NCI-H1417 treated with DMSO at 0.1 percent for 48 hours (cell line): ENCODE measurements at places on chromosomes 12 and 14.

DNA sequence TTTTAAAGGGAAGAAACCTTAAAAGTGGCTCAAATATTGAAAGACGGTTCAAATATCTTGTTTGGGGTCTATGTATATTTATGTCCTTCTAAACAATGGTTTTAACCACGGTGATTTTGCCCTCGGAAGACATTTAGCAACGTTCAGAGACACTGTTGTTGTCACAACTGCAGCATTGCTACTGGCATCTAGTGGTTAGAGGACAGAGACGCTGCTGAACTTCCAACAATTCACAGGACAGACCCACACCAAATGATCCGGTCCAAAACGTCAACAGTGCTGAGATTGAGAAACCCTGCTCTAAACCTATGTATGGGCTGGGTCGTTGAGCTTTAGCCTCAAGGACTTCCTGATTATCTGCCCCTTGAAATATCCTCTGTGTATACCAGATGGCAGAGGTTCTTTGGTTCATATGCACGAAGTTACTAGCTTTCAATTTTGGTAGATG is 1.7 kb downstream of the ANGEL1 start:
- DNase-seq, result no peak

- no peak for DNase-seq
These were observed 69.7 kb upstream of the VRK1 start for GRCh38 chr14:96727491-96727890.

DNA sequence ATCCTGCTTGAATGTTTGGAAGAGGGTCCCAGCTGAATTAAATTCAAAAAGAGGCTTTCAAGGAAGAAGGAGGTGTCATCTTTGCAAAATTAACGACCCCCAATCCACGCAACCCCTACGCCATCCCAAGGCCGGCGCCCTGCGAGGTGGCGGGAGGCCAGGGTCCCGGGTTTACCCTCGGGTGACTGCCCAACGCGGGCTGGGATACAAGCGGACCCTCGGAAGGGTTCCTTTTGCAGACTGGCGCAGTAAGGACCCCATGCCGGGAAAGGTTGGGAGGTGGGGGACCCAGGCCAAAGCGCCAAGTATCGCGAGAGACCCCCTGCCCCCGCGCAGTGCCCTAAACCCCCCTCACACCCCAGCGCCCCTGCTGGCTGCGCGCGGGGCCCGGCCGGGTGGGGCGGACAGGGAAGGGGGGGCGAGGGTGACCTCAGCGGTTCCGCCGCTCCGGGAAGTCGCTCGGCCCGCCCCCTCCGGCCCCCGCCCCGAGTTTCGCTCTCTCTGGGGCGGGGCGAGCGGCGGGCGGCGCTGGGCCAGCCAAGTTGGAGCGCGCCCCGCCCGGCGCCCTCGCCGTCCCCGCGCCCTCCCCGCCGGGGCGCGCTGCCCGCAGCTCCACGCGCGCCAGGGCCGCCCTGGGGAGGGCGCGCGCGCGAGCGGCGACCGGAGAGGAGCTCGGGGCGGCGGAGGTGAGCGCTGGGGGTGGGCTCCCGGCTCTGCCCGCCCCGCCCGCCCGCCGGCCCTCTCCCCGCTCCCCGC is 708 bp upstream of the ZBTB42 start:
- no peak for DNase-seq

DNA sequence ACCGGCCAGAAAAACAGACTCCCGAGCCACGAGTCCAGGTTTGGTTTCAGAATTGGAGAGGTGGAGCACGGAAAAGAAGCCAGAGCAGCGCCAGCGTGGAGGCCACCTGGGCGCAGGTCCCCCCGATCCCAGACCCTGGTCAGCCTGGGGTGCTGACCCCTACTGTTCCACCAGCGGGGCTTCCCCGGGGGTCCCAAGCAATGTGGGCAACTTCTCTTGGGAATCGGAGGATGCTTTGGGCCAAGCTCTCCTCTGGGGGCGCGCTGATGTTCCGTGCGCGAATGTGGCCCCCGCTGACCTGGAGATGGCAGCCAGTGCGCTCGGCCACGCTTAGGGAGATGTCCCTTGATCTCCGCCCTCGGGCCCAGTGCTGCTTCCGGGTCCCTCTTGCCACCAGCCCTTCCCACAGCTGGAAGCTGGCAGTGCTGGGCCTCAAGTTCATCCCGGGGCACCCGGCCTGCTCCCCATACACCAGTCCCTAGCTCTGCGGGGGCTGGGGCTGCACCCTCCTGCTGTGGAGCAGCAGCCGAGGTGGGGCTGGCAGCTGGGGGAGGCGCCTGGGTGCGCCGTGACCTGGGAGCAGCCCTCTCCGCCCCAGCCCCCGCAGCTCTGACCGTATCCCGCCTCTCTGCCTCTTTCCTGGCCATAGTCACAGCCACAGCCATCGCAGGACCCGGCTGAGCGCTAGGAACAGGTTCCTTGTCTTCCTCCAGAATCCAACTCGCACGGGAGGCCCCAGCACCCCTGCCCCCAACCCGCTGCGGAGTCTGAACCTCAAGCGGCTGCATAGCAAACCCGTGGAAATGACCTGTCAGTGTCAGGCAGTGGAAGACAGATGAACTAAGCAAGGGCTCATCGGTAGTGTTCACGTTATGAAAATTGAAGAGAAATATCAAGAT is 91.2 kb downstream of the RCOR1 start:
- DNase-seq, result no peak

DNA sequence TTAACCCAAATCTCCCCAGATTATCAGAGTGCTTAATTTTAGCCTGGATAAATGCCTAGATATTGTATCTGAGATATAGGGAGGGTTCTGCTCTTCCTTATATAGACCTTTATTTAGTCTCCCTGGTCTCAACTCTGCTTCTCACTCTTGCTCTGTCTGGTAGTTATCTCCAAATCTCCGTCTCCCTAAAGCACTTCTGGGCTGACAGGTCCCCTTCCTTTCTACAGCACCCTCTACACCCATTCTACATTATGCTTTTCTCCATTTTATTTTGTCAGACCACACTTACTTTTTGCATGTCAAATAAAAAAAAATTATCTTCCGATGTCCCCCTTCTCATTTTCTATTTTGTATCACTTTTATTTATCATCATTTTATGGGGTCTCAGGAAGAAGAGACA is 2.0 kb upstream of the ERC1 start:
- no peak for DNase-seq

GRCh38 chr14:26929361-26929760 is 331.5 kb upstream of the NOVA1 start:
- no peak for DNase-seq

DNA sequence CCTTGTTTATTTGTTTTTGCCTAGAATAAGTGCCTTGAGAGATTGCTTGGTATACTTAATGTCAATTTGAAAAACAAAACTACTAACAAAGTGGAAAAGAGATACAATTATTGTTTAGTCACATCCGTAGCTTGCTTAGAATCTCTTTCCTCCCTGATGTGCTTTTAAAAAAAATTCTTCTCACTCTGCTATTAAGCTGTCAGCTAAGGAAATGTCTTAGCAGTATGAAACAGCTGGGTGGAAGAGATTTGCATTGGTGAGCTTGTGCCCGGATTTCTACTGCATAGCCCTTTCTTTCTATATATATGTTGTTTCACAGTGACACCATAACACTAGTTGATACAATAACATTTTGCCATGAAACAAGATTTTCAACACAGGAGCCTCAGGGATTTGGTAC is 229.4 kb upstream of the RGS6 start:
- DNase-seq, result no peak

- no peak for DNase-seq
These were observed 3.4 kb upstream of the TMEM229B start for GRCh38 chr14:67491741-67492507.

- no peak for DNase-seq
These were observed 75.4 kb downstream of the WDR20 start for GRCh38 chr14:102215071-102215470.

DNA sequence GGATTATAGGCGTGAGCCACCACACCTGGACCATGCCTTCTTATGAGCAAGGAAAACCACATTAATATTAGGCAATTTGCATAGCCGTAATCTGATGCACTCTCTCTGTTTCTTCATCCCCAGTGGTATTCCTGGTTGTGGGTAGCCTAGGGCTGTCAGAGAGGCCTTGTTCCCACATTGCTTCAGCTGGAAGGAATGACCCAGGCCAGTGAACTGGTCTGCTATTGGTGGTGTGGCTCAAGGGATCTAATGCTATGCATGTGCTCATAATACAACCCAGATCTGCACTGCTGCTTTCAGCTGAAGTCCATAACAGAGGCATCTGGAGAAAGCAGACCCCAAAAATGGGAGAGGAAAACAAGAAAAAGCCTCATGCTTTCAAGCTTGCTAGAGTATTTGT is 33.1 kb upstream of the G2E3 start:
- DNase-seq, result no peak

DNA sequence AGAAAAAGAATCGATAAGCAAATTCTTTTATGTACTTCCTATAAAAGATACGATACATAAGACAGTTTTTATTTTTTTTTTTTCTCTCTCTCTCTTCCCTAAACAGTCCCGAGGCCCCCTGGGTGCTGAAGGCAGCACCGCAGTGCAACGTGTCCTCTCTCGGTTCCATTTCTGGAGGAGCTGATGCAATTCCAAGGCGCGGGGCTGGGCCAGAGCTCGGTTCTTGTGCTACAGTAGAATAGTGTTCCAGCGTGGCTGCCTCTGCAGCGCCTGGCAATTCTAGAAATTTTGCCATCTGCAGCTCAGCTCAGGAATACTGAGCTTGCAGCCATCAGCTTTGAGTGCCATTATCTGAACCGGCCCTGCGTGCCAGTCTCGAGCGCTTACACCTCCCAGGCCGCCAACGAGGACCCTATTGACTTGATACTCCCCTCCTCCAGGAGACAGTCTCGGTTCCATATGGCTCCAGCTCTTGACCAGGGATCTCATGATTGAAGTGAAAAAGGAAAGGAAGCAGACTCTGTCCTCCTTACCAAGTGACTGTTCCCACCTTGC is 630 bp downstream of the ALDH1L2 start:
- DNase-seq, result no peak

DNA sequence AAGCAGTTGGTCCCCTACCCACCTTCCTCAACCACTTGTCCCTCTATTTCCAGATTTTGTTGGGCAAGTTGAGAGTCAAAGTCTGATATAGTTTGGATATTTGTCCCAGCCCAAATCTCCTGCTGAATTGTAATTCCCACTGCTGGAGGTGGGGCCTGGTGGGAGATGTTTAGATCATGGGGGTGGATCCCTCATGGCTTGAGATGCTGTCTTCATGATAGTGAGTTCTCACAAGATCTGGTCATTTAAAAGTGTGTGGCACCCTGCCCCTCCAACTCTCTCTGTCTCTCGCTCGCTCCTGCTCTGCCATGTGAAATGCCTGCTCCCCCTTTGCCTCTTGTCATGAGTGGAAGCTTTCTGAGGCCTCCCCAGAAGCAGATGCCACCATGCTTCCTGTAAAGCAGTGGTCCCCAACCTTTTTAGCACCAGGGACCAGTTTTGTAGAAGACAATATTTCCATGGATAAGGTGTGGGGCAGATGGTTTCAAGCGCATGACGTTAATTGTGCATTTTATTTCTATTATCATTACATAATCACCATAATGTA is 37.3 kb upstream of the BCL11B start:
- no peak for DNase-seq

DNA sequence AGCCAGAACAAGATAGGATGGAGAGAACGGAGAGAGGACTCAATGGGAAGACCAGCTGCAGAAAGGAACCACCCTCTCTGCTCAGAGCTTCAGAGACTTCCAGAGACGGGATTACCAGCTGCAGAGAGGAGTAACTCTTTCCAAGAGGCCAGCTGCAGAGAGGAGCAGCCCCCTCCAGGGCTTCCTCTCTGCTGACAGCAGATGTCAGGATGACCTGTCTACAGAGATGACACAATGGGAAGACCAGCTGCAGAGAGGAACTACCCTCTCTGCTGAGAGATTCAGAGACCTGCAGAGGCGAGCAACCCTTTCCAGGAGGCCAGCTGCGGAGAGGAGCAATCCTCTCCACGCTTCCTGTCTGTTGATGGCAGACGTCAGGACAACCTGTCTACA is 61.8 kb downstream of the KLRG1 start:
- DNase-seq, result no peak

- DNase-seq, result no peak
These were observed 515.3 kb downstream of the SLC6A15 start for GRCh38 chr12:84397263-84397662.

DNA sequence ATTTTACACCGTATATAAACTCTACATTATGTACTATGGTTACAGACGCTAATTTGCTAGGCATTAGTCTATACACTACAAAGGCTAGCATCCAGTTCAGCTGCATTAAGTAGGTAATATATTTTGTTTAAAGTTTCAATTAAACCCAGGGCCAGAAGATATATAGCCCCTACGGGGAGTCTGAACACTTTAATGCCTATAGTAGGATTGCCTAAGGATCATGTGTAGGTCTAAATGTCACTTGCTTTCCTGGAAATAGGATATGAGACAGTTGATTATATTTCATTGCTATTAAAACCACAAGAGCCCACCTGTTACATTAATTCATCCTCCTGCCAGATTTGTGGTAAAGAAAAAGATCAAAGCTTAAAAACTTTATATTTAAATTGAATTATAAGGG is 286.9 kb downstream of the TMTC2 start:
- no peak for DNase-seq

GRCh38 chr12:41992692-41993215 is 151.9 kb downstream of the GXYLT1 start:
- no peak for DNase-seq

DNA sequence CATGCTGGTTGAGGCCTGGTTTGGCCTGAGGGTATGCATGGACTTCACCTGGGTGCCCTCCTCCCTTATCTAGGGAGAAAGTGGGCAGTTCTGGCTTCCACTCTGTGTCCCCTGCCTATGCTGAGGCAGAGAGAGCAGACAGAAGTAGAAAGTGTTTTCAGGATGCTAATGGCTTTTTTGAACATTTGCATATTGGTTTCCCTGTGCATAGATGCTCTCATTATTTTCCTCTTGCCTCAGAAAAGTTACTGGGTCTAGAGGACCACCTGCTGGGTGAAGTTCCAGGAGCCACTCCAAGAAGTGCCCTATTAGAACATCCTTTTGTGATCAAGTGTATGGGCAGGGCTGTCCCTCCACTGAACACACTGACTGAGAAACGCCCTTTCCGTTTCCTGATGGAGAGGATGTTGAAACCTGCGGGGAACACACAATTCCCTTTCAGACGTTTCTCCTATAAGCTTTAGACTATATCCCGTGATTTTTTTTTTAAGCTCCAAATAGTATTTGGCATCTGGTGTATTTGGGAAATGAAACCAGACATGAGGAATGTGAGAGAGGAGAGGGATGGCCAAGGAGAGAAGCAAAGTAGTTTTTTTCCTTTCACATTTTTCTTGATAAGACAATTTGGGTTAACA is 66.6 kb downstream of the DAAM1 start:
- no peak for DNase-seq

- DNase-seq, result no peak
These were observed 35.8 kb upstream of the ASPG start for GRCh38 chr14:104049576-104050240.

- no peak for DNase-seq
These were observed 22.5 kb upstream of the PCNX1 start for GRCh38 chr14:70884595-70885342.

- no peak for DNase-seq
These were observed 153.2 kb upstream of the PRICKLE1 start for GRCh38 chr12:42742716-42743115.

DNA sequence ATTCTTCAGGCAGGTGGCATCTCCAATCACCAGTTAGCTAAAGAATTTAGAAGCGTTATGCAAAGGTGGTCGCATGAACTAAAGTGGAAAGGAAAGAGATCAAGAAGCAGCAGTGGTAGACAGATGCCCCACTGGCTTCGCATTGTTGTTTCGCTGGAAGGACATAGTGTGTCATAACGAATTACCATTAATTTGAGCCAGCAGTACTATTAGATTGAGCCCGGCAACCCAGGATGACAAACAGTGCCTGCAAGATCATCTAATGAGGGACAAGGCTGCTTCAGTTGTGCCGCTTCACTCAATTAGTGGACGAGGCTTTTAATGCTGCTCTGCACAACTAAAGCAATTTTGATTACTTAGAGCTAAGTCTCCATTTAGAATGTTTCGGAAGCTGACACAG is 274.5 kb upstream of the SOX5 start:
- DNase-seq, result no peak
